ENCODE measurements at places on chromosomes 5 and 9. TPM values are rescaled to one million over a fixed set of nuclear protein-coding genes. Genes with fewer than 3 reads are reported as not detected.

The CAVIN4 gene
- 0.33 TPM for total RNA-seq

The TNFSF8 gene
- 30.3 TPM for total RNA-seq

The SOHLH1 gene
- total RNA-seq, result not detected

The GPX8 gene
- not detected for total RNA-seq

The ZFP37 gene
- 0.77 TPM for total RNA-seq

The TTLL11 gene
- 2.2 TPM for total RNA-seq

The DDX4 gene
- total RNA-seq, result 0.12 TPM

The FOXD4 gene
- total RNA-seq, result 0.49 TPM

The ZNF367 gene
- 31.2 TPM for total RNA-seq

The MEGF10 gene
- not detected for total RNA-seq

The ANKRD55 gene
- not detected for total RNA-seq

The CD14 gene
- 0.38 TPM for total RNA-seq

The GPR150 gene
- total RNA-seq, result 0.58 TPM

The NTNG2 gene
- total RNA-seq, result 7.9 TPM

The GFPT2 gene
- 0.37 TPM for total RNA-seq

The GGTA1 gene
- not detected for total RNA-seq

The PRR7 gene
- total RNA-seq, result 3.1 TPM

The PCSK1 gene
- total RNA-seq, result not detected

The ZNF454 gene
- not detected for total RNA-seq

The TMC1 gene
- not detected for total RNA-seq

The LCN12 gene
- total RNA-seq, result 0.68 TPM

The TGFBR1 gene
- 78.0 TPM for total RNA-seq

The RNF208 gene
- 3.0 TPM for total RNA-seq

The SOX30 gene
- not detected for total RNA-seq

The IL11RA gene
- total RNA-seq, result 26.5 TPM

The PCDHGB6 gene
- total RNA-seq, result not detected

The PROP1 gene
- not detected for total RNA-seq

The PAM gene
- total RNA-seq, result 31.5 TPM

The SPINK5 gene
- not detected for total RNA-seq

The EXOC3 gene
- total RNA-seq, result 68.2 TPM

The NR2F1-AS1 gene
- not detected for total RNA-seq

The BHMT2 gene
- not detected for total RNA-seq

The DRD1 gene
- not detected for total RNA-seq

The ITGA1 gene
- total RNA-seq, result 37.0 TPM

The ADGRV1 gene
- total RNA-seq, result not detected

The PCDHA11 gene
- not detected for total RNA-seq

The PHF24 gene
- total RNA-seq, result not detected

The PNPLA7 gene
- total RNA-seq, result 3.0 TPM

The TRIM36 gene
- not detected for total RNA-seq

The IFNB1 gene
- total RNA-seq, result 1.1 TPM

The TAF11L13 gene
- total RNA-seq, result not detected

The TTC1 gene
- total RNA-seq, result 39.3 TPM

The TIMD4 gene
- 10.2 TPM for total RNA-seq

The LAMC3 gene
- total RNA-seq, result not detected

The MCTP1 gene
- not detected for total RNA-seq

The NRARP gene
- total RNA-seq, result 1.6 TPM

The NRG2 gene
- not detected for total RNA-seq

Measured in activated CD8-positive, alpha-beta memory T cell treated with anti-CD3 and anti-CD28 coated beads, Interleukin-2, amount 10 ng/mL, durations not matched to agents 7 days and 5 days (primary cell).